ENCODE measurements at places on chromosomes 7 and 10. TPM values are rescaled to one million over a fixed set of nuclear protein-coding genes. Genes with fewer than 3 reads are reported as not detected.

- H3K27me3 ChIP-seq = no peaks in the 10 kb centered on the region
- H3K4me3 ChIP-seq = no peak overlapping the region
- H3K36me3 ChIP-seq = no peaks in the 10 kb centered on the region
- H3K4me1 ChIP-seq = peaks cover 51% of the 10 kb centered on the region
- peak overlapping the region; percentile 71 for H3K27ac ChIP-seq
Measured at GRCh38 chr10:4354382-4354812, 471.6 kb upstream of the AKR1E2 start.

GRCh38 chr10:75679536-75679935 lies 248.1 kb downstream of the LRMDA start:
- peaks cover 40% of the 10 kb centered on the region for H3K27me3 ChIP-seq
- H3K27ac ChIP-seq = no peak overlapping the region
- H3K36me3 ChIP-seq = no peaks in the 10 kb centered on the region
- no peak for DNase-seq

DNA sequence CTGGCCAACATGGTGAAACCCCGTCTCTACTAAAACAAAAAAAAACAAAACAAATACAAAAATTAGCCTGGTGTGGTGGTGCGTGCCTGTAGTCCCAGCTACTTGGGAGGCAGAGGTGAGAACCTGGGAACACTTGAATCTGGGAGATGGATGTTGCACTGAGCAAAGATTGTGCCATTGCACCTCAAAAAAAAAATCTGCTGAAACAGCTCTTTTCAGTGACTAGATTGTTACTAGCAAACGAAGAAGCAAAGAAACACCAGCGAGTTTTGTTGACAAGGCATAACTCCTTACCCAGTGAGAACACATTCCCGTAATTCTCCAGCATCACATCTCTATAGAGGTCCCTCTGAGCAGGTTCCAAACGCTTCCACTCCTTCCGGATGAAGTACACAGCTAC lies 6.7 kb downstream of the ZNF3 start:
- H3K27me3 ChIP-seq = no peaks in the 10 kb centered on the region
- H3K27ac ChIP-seq = no peak overlapping the region
- H3K36me3 ChIP-seq = peaks cover 79% of the 10 kb centered on the region

DNA sequence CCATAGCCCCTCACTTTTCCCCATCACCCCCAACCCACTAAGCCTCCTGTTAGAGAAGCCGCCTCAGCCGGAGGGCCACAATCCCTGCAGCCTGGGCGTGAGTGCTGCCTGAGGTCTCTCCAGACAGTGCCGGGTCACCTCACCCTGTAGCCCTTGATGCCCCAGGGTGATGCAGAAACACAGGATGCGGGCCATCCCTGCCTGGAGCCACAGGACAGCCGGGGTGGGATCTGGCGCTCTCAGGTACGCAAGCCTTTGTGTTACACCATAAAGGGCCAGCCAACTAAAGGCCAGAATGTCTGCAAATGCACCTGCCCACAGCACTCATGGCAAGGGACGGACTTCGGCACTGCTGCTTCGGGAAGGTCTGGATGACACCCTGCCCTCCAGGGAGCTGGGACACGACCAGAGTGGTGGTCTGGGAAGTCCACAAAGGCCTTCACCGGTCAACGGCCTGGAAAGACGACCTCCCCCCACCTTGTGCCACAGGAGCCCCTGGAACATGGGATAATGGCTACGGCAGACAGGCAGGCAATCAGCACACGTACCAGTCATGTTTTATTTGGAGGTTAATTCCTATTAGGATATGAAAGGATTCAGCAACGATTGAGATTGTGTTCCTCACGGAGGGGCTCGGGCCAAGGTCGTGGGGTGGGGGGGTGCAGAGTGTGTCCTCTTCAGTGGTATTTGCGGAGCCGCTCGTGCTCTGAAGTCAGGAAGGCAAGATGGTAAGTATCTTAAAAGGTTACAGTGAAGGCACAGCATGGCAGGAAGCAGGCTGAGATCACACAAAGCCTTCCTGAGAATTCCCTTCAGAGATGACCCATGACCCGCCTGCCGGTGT lies 8.1 kb downstream of the ATP5MF start:
- no peaks in the 10 kb centered on the region for H3K27me3 ChIP-seq
- H3K4me1 ChIP-seq = no peaks in the 10 kb centered on the region
- no peak overlapping the region for H3K4me3 ChIP-seq
- no peak overlapping the region for H3K27ac ChIP-seq
- no peak for DNase-seq

GRCh38 chr10:94224656-94225055 lies 138.1 kb downstream of the NOC3L start:
- H3K4me3 ChIP-seq = no peak overlapping the region
- H3K27me3 ChIP-seq = no peaks in the 10 kb centered on the region
- no peak for DNase-seq

GRCh38 chr7:90387470-90388240 lies 15.6 kb upstream of the CLDN12 start:
- H3K36me3 ChIP-seq = peaks cover 32% of the 10 kb centered on the region
- no peaks in the 10 kb centered on the region for H3K27me3 ChIP-seq
- H3K4me3 ChIP-seq = no peak overlapping the region
- H3K27ac ChIP-seq = no peak overlapping the region
- DNase-seq = no peak
- peaks cover 19% of the 10 kb centered on the region for H3K4me1 ChIP-seq

DNA sequence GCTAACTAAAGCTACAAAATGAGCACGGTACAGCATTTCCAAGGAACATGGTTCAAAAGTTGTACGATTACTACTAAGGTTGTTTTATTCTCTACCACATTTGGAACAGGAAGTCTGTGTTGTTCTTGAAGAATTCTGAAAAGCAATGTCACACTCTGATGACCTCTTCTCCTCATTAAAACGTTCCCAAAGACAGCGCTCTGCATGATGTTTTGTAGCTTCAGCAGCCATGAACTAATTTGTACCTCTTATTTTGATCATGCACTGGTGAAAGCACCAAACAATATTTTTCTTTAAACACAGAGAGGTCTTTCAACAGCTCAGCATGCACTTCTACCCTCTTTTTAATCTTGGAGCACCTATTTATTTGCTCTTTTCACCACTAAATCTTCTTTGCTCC lies 75.0 kb upstream of the TES start:
- H3K4me3 ChIP-seq = no peak overlapping the region
- H3K27me3 ChIP-seq = no peaks in the 10 kb centered on the region
- H3K27ac ChIP-seq = no peak overlapping the region
- H3K4me1 ChIP-seq = peaks cover 17% of the 10 kb centered on the region
- no peaks in the 10 kb centered on the region for H3K36me3 ChIP-seq
- DNase-seq = no peak

DNA sequence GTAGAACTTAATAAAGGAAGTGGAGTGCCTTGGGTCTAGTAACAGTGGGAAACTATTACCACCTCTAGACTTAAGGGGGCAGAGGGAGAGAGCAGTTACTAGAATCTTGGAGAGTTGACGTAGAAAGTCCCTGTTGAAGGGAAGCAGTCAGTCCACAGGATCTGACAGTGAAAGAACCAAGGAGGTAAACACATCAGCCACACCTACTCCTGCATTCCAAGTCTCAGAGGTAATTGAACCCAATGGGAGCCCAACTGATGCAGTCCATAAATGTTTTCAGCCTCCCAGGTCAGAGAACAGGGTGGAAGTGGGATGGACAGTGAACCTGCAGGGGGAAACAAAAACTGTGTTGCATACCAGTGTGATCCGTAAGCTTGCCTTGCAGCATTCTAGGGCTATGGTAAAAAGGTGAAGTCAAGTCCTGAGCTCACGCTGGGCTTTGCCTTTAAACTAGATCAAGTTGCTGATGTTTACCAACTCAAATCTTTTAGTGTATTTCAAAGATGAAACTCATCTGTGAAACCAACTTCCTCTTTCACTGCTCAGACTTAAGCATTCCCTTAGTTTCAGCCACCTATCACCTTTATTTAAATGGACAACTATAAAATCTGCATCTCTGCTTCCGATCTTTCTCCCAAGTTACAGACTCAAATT lies 57.2 kb downstream of the SLC16A12 start:
- H3K4me3 ChIP-seq = no peak overlapping the region
- peaks cover 2% of the 10 kb centered on the region for H3K36me3 ChIP-seq
- DNase-seq = no peak
- no peaks in the 10 kb centered on the region for H3K27me3 ChIP-seq

- H3K36me3 ChIP-seq = peaks cover 11% of the 10 kb centered on the region
- H3K27ac ChIP-seq = peak overlapping the region; percentile 97
- peak overlapping the region; percentile 14 for H3K4me3 ChIP-seq
- peaks cover 80% of the 10 kb centered on the region for H3K4me1 ChIP-seq
- H3K27me3 ChIP-seq = no peaks in the 10 kb centered on the region
Measured at GRCh38 chr7:129864042-129864441, 88.7 kb downstream of the UBE2H start.

GRCh38 chr10:78579995-78580394 lies 488.8 kb upstream of the ZMIZ1 start:
- DNase-seq = no peak
- H3K27ac ChIP-seq = no peak overlapping the region
- H3K4me3 ChIP-seq = no peak overlapping the region
- H3K36me3 ChIP-seq = no peaks in the 10 kb centered on the region

- H3K4me1 ChIP-seq = peaks cover 46% of the 10 kb centered on the region
- no peaks in the 10 kb centered on the region for H3K27me3 ChIP-seq
- no peaks in the 10 kb centered on the region for H3K36me3 ChIP-seq
Measured at GRCh38 chr7:23470330-23471105, at the start of gene IGF2BP3. TSS of gene IGF2BP3 (minus strand) at chr7:23470491. CDS start at chr7:23470110, 381 bp downstream.

DNA sequence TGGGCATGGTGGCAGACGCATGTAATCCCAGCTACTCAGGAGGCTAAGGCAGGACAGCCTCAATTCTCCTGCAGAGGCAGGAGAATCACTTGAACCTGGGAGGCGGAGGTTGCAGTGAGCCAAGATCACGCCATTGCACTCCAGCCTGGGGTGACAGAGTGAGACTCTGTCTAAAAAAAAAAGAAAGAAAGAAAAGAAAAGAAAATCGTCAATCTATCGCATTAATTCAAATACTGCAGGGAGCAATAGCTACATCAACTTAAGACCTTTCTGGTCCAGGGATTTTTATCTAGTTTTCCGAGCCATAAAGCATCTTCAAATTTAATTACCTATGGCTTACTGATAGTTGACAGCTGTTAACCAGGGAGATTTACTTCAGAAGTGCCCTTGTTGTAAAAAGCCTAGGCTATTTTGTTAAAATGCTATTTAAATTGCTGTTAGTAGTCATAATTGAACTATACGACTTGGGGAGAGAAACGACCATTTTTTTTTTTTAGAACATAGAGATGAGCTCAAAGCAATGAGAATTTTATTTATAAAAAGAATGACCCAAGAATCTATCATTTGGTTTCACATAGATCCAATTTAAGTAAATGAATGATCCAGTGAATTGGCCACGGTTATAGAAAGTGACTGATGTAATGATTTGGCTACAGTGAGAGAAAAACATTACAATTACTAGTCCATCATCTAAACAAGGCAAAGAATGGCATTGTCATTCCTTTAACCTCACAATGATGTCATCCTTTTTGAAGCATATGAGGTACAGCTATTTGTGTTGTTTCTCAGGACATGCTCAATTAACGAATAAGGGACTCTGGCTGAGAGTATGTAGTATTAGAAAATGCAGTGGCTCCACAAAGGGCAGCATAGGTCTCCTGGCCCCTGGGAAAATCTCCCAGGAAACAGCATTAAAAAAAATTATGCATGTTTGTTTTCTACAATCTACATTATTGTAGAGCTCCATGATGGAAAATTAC lies 85.3 kb downstream of the SEMA3C start:
- H3K27ac ChIP-seq = no peak overlapping the region
- H3K36me3 ChIP-seq = peaks cover 8% of the 10 kb centered on the region
- H3K4me1 ChIP-seq = peaks cover 17% of the 10 kb centered on the region
- no peaks in the 10 kb centered on the region for H3K27me3 ChIP-seq
- no peak for DNase-seq
- no peak overlapping the region for H3K4me3 ChIP-seq

DNA sequence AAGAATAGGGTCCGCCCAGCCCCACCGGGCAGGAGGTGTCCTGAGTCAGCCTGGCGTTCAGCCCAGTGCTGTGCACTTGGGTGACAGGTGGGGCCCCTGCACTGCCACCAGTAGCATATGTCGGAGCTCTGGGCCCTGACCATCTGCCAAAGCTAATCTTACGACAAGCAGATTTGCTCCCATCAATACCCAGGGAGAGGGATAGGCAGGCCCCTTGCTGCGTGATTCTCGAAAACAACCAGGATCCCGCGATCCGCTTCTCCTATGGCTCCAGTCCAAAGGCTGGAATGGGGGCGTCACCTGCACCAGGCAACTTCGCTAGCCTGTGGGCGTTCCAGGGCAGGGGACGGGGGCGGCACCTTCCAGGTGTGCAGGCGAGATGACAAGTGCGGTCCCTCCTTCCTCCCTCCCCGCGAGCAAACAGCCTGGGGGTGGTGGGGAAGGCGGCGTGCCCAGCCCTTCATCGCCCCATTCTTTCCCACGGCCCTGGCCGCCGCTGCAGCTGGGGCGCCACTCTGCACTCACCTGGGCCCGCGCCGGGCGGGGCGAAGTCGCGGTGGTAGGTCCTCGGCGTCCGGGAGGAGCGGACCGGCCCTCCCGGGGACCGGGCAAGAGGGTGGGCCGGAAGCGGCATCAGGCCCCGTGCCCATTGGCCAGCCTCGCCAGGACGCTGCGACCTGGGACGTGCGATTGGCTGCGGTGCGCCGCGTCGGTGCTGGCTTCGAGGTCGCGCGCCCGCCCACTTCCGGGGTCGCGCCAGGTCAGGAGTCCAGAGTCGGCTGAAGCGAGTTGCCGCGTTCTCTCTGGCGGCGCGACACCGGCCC lies at the start of gene TECPR1:
Gene TECPR1 (minus strand): TSS at position 632 of the 824 bp plus-strand sequence. CDS start 6,086 bp downstream, outside the sequence.
- peaks cover 28% of the 10 kb centered on the region for H3K4me1 ChIP-seq
- peak within 1 kb of the TSS; percentile 92 for H3K27ac ChIP-seq
- H3K36me3 ChIP-seq = peaks cover 8% of the 10 kb centered on the region
- peak within 1 kb of the TSS; percentile 97 for H3K4me3 ChIP-seq

GRCh38 chr7:23299770-23300300 lies 696 bp downstream of the MALSU1 start:
- H3K27ac ChIP-seq = peak overlapping the region; percentile 93
- peak overlapping the region; percentile 91 for H3K4me3 ChIP-seq
- no peak for DNase-seq
- peaks cover 48% of the 10 kb centered on the region for H3K4me1 ChIP-seq

GRCh38 chr10:50990568-50991455 lies 83.5 kb upstream of the PRKG1 start:
- H3K36me3 ChIP-seq = no peaks in the 10 kb centered on the region
- DNase-seq = no peak
- peaks cover 10% of the 10 kb centered on the region for H3K27me3 ChIP-seq
- H3K4me3 ChIP-seq = peak overlapping the region; percentile 95

GRCh38 chr7:125775317-125775716 lies 845.7 kb upstream of the POT1 start:
- peaks cover 6% of the 10 kb centered on the region for H3K4me1 ChIP-seq
- no peak overlapping the region for H3K4me3 ChIP-seq
- H3K36me3 ChIP-seq = no peaks in the 10 kb centered on the region
- DNase-seq = no peak
- H3K27me3 ChIP-seq = peaks cover 2% of the 10 kb centered on the region
- H3K27ac ChIP-seq = no peak overlapping the region

The CALHM1 gene
- not detected for total RNA-seq

The UTF1 gene
- not detected for total RNA-seq

The GHRHR gene
- total RNA-seq = not detected

The MOGAT3 gene
- total RNA-seq = not detected

The SLC29A3 gene
- 4.4 TPM for total RNA-seq

The CALML5 gene
- not detected for total RNA-seq

Data from osteocyte (in vitro differentiated cells).